HEK293T (cell line): ENCODE measurements at places on chromosomes 11 and 22.
A peak's percentile ranks its signal among the peaks of the same experiment; 100 is the strongest.

- no peak for DNase-seq
Observed at GRCh38 chr11:74905326-74905725, 43.6 kb downstream of the XRRA1 start.

- peak; percentile 88 for DNase-seq
Observed at GRCh38 chr11:61254403-61255025, 13.5 kb downstream of the PGA5 start.

DNA sequence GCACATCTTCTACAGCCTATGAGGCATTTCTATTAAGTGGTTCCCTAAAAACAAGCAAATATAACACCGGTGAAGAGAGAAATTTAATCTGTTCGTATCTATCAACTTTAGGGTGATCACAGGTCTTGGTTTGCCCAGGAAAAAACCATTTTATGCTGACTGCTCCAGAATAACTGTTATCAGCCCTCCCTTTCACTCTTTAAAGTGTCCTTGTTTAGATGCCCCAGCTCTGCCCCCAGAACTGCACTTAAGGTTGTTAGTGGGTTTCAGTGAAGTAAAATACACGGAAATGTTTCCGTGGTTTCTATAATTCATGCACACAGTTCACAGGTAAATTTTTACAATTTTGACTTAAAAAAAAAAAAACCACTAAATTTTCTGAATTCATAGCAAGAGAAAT, 70.0 kb downstream of the NARS2 start:
- DNase-seq, result no peak

- no peak for DNase-seq
Observed at GRCh38 chr11:27319072-27319471, 43.9 kb downstream of the CCDC34 start.

- DNase-seq, result no peak
Observed at GRCh38 chr22:17808693-17809403, 34.6 kb upstream of the BID start.

DNA sequence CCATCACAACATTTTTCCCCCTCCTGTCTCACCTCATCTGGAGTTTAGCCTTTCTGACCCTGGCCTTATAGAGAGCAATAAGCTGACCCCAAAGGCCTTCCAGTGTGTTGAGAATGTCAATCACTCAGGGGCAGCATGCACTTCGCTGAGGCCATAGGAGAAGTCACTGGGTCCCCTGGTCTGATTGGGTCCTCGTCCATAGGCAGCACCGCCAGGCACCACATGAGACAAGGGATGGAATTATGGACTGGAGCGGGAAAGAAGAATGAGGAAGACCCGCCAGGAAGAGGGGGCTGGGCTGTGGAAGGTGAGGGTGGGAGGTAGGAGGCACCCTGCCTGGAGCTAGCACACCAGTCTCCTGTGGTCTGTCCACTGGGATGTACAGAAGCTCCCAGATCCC, 72.9 kb downstream of the DSCAML1 start:
- DNase-seq, result no peak

DNA sequence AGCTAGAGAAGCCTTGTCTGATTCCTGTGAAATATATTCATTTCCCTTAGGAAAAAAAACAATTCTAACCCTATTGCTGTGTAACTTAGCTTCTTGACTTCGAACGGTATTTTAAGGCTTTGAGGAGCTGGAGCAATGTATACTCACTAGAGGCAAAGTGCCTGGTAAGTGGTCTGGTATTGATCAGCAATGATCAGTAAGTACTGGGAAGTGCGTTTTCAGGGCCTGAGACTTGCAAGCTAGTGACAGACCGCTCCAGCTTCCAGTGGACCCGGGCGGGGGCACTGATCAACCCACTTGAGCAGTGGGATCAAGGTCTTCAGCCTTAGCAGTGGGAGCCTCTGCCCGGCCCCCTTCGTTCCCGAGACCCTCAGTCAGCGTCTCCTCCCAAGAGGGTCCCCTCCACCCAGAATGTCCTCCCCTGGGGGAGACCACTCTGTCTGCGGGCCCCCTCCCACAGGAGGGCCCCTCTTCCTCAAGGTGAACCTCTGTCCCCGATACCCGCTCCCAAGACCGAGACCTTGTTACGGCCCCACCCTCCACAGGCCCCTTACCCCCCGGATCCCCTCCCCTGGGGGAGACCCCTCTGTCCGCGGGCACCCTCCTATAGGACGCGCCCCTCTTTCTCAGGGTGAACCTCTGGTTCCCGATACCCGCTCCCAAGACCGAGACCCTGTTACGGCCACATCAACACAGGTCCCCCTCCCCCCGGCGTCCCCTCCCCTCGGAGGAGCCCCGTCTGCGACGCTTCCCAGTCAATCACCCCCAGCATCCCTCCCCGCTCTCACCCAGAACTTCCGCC, 452 bp upstream of the ATXN10 start:
- DNase-seq, result peak; percentile 13

- DNase-seq, result no peak
Observed at GRCh38 chr11:103887001-103887658, 149.3 kb upstream of the DDI1 start.

GRCh38 chr22:32789797-32790620, 11.5 kb upstream of the TIMP3 start:
- DNase-seq, result no peak

GRCh38 chr11:87295237-87295636, 257.5 kb downstream of the TMEM135 start:
- DNase-seq, result no peak

DNA sequence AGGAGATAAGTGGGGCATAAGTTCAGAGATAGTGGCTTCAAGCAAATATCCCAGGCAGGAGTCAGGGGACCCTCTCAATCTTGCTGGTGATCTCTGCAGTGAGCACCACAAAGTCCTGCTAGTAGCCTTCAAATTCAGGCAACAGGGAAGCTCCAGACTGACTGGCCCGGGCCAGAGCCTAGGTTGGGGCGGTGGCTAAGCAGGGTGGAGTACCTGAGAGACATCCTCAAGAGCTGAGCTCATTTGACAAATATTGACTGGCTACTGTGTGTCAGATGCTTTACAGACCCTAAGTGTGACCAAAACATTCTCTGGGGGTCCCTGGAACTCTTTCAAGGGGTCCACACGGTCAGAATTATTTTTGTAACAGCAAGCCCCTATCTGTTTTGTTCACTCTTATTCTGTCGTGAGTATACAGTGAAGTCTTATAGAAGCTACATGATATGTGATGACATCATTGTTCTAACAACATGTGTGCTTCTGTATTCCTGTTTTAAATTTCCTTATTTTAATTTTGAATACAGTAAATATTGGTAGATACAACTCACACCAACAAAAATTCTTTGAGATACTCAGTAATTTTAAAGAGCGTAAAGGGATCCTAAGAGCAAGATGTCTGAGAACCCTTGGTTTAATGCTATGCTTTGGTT, 71.6 kb downstream of the APIP start:
- no peak for DNase-seq

GRCh38 chr22:22556995-22557925, 1.8 kb downstream of the PRAME start:
- DNase-seq, result no peak

- DNase-seq, result no peak
Observed at GRCh38 chr22:43377896-43378704, 33.7 kb upstream of the MPPED1 start.

DNA sequence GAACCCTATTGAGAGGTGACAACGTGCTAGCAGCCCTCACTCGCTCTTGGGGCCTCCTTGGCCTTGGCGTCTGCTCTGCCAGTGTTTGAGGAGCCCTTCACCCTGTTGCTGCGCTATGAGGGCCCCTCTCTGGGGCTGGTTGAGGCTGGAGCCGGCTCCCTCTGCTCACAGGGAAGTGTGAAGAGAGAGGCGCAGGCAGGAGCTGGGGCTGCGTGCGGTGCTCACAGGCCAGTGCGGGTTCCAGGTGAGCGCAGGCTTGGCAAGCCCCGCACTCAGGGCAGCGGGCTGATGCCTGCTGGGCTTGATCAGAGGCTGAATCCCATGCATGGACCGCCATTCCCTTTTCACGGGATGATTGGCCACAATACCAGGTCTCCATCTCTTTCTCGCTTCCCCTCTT, 90.7 kb downstream of the DLG2 start:
- DNase-seq, result no peak

- no peak for DNase-seq
Observed at GRCh38 chr11:23079382-23079813, 219.1 kb upstream of the CCDC179 start.

DNA sequence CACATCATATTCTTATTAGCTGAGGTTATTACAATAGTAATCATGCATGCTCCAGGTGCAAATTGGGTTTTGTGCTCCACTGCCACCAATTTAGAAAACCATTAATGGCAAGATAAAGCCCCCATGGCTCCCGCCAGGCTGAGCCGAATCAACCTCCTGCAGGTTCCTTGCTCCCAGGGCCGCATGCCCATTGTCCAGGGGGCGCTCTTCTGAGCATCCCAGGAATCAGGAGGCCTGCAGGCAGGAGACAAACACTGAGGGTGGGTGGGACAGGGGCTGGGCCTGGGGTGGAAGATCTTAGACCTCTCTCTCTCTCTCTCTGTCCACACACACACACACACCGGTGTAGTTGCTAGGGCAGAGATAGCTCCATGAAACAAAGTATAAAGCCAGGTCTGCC, 57.4 kb downstream of the BUD13 start:
- no peak for DNase-seq

- peak; percentile 6 for DNase-seq
Observed at GRCh38 chr22:39101226-39101625, 4.2 kb downstream of the APOBEC3H start.

GRCh38 chr11:117523680-117524079, 196.0 kb downstream of the CEP164 start:
- no peak for DNase-seq

- DNase-seq, result no peak
Observed at GRCh38 chr11:126457817-126458216, 102.3 kb downstream of the ST3GAL4 start.

DNA sequence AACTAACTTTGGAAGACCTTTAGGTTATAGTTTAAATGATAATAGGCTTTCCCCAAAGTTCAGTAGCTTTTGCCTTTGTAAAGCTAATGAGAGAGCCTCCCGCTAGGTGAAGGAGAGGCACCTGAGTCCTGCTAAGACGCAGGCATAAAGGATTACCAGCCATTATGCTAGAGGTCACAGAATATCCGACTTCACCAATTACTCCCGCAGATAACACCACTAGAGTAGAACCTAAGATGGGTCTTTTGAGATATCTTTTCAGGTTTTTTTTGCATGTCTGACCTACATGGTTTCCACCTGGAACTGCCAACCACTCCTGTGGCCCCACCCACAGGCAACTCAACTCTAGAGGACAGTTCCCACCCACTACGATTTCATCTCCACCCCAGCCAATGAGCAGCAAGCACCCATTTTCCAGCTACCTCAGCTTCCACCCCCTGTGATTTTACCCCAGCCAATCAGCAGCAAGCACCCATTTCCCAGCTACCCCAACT, 314.3 kb downstream of the BRD1 start:
- no peak for DNase-seq

DNA sequence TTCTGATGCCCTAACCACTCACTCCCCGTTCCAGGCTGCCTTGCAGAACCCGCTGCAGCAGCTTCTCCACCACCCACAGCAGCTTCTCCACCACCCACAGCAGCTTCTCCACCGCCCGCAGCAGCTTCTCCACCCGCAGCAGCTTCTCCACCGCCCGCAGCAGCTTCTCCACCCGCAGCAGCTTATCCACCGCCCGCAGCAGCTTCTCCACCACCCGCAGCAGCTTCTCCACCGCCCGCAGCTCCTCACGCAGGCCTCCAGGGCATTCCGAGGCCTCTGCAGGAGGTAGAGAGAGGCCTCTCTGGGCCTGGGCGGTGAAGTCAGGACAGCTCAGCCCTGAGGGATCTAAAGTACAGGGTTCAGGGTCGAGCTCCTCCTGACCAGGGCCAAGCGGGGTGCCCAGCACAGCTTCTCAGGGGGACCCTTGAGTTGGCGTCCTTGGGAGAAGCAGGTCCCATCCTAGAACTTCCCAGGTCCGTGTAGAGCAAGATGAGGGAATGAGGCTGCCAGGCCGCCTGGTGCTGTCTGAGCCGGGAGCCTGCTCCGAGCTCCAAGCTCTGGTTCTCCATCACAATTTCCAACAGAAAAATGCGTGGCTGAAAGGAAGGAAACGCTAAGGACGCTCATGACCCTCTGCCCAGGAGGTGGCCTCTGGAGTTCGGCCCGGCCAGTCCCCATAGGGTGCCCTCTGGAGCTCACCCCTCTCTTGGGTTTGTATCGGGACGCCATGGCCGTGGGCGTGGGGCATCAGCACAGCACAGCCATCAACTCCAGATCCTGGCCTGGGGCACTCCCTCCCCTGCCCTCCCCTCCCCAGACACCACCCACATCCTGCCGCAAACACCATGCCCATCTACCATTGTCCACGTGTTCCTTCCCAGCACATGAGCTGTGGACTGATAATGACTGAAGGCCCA, 528.6 kb downstream of the BRD1 start:
- no peak for DNase-seq

- DNase-seq, result no peak
Observed at GRCh38 chr22:38085056-38085455, 1.1 kb upstream of the SLC16A8 start.

GRCh38 chr11:131246156-131246555, 124.3 kb upstream of the NTM start:
- DNase-seq, result no peak

DNA sequence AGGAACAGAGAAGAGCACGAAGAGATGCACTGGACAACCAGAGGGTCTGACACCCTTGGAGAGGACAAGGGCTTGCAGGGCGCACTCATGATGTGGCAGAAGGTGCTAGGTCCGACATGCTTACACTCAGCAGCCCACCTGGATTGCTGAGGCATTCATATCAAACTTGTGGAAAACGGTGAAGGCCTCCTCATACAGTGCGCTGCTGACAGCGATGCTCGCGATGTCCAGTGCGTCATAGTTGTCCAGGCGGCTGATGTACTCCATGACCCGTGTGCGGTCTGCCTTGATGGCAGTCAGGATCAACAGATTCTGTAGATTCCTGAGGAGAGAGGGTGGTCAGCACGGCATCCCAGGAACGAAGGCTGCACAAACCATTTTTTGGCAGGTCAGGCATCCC, 31.7 kb upstream of the SLC25A1 start:
- DNase-seq, result no peak
